ENCODE measurements at places on chromosomes 3 and 15.

GRCh38 chr3:10530241-10530640 is 24.9 kb upstream of the ATP2B2 start:
- DNase-seq = no peak

DNA sequence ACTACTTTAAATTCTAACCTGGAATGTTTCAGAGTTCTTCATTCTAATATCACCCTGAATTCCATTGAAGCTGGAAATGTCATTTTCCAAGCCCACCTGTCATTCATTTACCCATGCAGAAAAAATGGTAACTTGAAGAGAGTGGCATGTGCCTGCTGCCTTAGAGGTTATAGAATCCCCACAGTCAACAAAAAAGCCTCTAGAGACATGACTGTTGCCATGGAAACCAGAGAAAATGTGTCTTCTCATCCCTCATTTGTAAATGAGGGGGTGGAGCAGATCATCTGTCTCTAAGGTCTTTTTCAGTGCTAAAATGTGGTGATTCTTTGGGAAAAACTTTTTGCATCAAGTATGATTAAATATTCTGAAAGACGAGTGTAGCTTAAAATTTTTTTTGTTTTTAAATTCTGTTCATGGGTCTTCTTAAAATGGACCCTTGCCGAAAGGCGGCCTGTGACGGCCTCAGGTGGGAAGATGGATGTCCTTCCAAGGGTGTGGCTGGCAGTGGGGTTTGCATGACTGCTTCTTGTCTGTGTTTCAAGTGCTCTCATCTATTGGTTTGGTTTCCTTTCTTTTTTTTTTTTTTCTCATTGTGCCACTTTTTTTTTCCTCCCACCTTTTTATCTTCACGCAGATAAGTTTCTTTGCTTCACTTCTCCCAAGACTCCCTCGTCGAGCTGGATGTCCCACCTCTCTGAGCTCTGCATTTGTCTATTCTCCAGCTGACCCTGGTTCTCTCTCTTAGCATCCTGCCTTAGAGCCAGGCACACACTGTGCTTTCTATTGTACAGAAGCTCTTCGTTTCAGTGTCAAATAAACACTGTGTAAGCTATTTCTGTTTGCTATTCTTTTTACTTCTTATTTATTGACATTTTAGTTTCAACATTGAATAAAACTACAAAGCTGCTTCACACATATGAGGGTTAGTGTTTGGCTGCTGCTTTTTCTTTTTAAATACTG is 23.0 kb downstream of the TPM1 start:
- no peak for DNase-seq

GRCh38 chr3:66472313-66473134 is 28.3 kb downstream of the LRIG1 start:
- no peak for DNase-seq

GRCh38 chr3:134294302-134295280 is 43.9 kb upstream of the RYK start:
- DNase-seq = peak; percentile 17

DNA sequence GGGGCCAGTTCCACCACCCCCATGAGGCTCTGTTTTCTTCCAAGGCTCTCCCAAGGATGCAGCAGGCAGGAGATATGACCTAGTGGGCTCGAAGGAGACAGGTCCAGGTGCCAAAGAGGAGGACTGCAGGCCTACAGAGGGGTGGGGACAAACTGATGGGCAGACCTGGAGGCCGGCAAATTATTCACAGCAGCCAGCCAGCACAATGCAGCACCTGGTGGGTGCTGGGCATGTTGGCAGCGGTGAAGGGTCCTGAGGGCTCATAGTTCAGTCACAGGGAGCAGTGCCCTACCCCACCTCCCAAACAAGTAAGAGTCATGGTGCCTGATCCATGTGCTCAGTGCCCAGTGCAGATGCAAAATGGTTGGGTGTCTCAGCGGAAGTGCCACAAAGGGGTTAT is 171.7 kb downstream of the ABHD5 start:
- no peak for DNase-seq

- no peak for DNase-seq
These were observed 78.5 kb upstream of the FAM174B start for GRCh38 chr15:92733934-92734521.

Data from stimulated activated CD4-positive, alpha-beta T cell treated with anti-CD3 and anti-CD28 coated beads, Interleukin-1b, Interleukin-23, amount 100 ng/mL, for 1 hour (primary cell).